ENCODE measurements at places on chromosomes 2 and 18.

GRCh38 chr2:110994250-110994961, 126.3 kb upstream of the BCL2L11 start:
- DNase-seq: no peak

- DNase-seq: no peak
These were observed 1.6 kb downstream of the KANSL1L start for GRCh38 chr2:210169516-210170195.

DNA sequence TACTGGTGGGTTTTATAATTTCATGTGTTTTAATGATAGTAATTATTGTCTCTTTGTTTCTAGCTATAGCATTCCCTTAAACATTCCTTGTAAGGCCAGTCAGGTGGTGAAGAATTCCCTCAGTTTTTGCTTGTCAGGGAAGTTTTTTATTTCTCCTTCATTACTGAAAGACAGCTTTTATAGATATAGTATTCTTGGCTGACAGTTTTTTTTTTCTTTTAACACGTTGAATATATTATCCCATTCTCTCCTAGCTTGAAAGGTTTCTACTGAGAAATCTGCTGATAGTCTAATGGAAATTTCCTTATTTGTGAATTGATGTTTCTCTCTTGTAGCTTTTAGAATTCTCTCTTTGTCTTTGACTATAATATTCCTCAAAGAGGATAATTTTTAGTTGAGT, 46.8 kb downstream of the ASB1 start:
- no peak for DNase-seq

DNA sequence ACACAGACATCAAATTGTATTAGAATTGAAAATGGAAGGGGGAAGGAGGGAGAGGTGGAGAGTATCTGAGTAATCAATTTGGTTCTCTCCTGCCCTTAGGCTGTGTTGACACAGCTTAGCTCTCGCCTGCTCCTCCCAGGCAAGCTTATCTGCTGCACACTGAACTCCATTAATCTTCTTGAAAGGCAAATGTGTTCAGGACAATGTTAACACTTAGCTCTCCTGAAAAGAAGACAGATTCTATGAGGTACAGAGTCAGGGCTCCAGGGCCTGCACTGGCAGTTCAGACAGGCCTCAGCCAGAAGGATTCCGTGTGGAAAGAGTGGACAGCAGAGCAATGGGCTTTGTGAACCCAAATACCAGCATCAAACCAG, 430.0 kb upstream of the TNP1 start:
- DNase-seq: peak; percentile 80

DNA sequence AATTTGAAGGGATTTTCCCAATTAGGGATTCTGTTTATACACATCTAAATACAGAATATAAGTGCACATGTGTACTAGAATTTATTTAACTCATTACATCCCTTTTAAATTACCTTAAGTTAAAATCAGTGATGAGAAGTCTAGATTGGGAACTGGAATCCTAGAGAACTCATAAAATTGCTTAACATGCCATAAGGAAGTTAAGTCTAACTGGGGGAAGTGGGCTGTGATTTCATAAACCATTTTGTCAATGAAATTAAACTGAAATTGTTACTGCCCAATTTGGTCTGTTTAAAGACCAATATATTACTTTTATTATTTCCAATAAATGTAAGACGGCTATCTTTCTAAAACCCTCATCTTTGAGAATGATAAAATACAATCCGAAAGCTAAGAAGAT, 72.3 kb upstream of the CD226 start:
- no peak for DNase-seq

DNA sequence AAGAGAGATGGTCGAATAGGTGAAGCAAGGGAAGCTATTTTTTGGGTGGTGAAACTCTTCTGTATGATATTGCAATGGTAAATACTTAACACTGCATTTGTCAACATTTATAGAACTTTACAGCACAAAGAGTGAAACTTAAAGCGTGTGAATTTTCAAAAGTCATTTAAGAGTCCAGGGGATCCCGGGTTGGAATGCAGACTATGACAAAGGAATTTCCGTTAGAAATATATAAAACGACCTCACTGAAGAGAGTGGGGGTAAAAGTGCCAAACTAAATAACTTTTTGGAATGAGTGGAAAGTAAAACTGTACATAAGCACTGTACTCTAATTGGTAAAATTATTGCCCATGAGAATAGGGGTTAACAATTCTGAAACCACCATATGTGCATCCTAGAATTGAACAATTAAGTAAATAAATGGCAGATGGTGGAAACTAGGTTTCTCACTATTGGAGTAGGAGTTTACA, 191.0 kb upstream of the FN1 start:
- DNase-seq: no peak

DNA sequence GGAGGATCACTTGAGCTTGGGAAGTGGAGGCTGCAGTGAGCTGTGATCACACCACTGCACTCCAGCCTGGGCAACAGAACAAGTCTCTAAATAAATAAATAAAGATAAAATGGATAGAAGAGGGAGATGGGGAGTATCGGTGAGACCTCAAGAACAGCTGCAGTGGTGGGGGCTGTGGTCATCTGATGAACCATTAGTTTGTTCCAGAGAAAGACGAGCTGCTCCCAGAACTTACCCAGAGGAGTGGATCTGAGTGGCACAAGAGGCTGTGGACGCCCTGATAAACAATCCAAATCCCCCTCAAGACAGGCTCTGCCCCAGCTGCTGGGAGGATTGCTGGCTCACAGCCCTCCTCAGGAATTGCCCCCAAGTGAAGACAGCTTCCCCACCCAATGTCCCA, 26.7 kb downstream of the TMEM127 start:
- no peak for DNase-seq

- no peak for DNase-seq
These were observed 138.9 kb downstream of the HAUS1 start for GRCh38 chr18:46243095-46243494.

DNA sequence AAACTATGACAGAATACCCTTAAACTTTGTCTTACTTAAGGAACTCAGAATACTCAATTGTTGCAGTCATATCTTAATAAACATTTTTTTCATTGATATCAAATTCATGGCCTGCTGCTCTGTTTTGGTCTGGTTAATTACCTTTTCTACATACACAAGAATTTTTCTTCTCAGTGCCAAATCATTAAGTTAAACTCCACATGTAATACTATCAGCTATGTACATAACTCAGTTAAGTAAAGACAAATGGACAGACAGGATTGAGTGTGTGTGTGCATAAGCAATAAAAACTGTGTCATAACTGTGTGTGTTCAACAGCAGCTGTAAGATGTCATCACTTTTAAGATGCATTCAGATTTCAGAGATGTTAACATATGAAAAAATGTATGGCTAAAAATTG, 34.4 kb downstream of the VRK2 start:
- DNase-seq: no peak

- DNase-seq: peak; percentile 69
These were observed 235.5 kb downstream of the THSD7B start for GRCh38 chr2:137000811-137001210.

- DNase-seq: no peak
These were observed 91.8 kb downstream of the ACVR1C start for GRCh38 chr2:157536815-157537214.

- peak; percentile 65 for DNase-seq
These were observed 4.0 kb upstream of the WNT10A start for GRCh38 chr2:218876562-218877219.

DNA sequence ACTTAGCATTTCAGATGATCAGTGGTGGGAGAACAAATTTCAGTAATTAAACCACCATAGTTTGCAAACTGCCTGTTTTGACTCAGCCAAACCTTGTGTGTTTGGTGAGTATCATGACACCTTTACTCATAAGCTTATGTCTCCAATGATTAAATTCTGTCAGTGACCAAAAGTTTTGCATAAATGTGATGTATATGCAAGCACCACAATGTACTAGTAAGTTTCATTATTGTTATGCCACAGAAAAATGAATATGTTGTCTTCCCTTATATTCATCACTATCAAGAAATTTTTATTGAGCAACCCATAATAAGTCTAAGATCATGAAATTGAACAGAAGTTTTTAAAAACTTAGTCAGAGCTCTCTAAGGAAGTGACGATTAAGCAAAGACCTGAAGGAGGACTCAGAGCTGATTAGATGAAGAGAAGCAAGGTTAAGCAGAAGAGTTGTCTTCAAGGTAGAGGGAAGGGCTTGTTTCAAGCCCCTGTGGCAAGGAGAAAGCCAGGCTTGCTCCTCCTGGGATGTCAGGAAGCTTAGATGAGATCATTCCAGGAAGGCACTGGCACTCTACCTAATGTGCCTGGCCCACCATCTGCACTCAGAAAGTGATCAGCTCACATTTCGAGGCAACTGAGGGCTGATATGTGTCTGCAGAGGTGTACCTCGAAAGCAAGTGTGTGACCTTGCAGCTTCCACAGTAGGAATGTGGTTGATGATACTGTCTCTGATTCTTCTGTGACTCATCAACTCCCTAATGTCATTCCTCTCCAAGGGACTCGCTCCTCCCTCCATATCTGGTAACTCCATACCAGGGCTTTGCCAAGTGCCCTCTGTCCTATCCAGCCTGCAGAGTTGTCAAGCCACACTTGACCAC, 54.7 kb downstream of the KCTD18 start:
- DNase-seq: no peak

DNA sequence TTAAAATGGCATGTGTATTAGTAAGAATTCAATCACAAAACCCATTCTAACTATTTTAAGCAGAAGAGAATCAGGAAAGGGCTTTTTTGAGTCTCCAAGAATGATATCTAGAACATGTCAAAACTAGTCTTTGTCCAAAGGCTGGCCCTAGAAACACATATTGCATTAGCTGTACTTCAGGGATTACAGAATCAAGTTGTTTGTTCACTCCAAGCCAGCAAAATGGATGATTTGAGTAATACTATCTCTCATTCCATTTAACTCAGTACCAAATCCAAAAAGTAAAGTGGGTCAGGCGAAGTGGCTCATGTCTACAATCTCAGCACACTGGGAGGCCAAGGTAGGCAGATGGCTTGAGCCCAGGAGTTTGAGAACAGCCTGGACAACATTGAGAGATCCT, 41.3 kb downstream of the ATF2 start:
- no peak for DNase-seq

DNA sequence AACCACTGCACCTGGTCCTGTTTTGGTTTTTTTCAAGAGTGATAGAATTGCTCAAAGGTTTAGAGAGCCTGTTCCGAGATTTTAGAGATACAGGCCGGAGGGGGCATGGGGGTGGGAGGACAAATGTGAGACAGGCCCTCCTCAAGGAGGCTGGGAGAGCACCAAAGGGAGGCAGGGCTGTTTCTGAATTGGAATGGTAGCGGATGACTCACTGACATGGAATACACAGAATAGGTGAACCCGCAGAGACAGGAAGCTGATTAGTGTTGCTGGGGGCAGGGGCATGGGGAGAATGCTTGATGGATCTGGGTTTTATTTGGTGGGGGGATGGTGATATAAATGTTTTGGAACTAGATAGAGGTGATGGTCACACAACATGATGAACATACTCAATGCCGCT, 111.0 kb upstream of the MGAT5 start:
- DNase-seq: no peak

- DNase-seq: no peak
These were observed 180.7 kb upstream of the EPHA4 start for GRCh38 chr2:221752781-221753180.

DNA sequence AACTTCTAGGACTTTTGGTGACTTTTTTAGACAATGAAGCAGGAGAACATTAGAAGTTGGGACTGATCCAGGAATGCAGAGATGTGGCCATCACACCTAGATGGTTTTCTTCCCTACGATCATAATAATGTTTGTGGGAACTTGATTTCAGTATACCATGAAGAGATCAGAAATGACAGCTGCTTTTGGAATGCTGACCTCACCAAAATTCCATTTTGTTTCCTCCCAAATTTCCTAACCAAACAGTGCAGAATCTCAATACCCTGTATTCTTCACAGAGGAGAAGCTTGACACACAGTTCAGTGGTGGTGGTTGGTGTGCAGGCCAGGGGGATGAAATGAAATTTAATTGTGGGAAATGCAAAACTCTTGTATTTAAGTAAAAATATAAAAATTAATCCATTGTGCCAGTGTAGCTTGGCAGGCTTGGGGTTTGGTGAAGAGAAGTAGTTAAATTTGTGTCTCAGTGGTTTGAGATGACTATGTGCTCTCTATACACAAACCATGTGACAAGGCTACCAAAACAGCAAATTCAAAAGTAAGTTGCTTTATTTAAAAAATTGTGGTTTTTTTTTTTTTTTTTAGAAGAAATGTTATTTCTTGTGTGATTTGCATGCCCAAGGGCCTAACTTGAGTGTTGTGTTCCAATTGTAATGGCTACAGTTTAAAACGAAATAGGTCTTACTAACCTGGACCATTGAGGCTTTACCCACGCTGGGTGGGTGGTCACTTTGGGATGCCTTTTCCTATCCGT, 252.4 kb downstream of the LPIN1 start:
- no peak for DNase-seq

DNA sequence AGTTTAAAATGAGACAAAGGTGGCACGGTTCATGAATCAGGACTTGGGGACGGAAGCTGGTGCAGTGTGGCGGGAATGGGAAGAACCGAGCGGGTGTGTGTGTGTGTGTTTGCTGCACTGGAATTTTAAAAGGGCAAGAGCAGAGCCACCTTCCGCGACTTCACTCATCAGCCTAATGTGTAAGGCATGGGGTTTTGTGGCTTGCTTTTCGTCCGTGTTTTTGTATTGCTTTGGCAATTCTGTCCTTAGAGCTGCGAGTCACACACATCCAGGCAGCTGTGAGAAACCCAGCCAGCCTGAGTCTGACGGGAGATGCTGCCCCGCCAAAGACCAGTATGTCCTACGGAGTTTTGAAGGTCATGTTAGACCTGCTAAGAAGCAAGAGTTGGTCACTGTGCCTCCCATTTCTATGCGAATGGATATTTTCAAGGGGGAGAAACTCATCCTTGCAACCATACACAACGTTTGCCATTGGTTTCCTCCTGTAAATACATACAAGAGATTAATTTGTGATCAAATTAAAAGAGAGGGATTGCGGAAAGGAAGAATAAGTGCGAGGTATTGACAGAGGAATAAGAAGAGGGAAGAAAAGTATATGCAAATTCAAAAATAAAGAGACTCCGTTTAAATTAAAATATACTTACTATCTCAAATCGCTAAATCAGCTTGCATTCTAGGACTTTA, 665 bp upstream of the CACNB4 start:
- no peak for DNase-seq

- DNase-seq: no peak
These were observed 48.2 kb upstream of the CTAGE1 start for GRCh38 chr18:22465859-22466457.

- DNase-seq: no peak
These were observed 741.4 kb upstream of the LRRTM4 start for GRCh38 chr2:78263571-78263970.

- no peak for DNase-seq
These were observed 62.9 kb downstream of the RPL31 start for GRCh38 chr2:101064868-101065549.

- DNase-seq: no peak
These were observed 10.2 kb upstream of the PTPN4 start for GRCh38 chr2:119749477-119750012.

DNA sequence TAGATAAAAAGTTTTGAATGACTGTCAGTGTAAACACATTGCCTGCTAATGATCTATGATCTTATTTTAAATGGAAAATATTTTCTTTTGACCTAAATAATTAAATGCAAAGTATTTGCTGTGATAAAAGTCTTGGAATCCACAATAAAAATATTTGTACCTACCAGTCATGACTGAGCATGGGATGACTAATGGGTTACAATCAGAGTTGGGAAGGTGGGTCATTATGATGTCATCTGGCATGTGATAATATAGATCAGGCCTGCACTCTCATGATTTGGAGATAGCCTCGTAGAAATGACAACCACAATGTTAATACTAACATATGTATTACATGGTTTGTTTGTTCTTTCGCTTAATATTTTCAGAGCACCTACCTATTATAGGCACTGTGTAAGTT, 848.8 kb upstream of the KLHL29 start:
- no peak for DNase-seq

GRCh38 chr2:152594792-152595191, 122.5 kb downstream of the PRPF40A start:
- DNase-seq: no peak
